ENCODE measurements at places on chromosomes 4 and X. TPM values are rescaled to one million over a fixed set of nuclear protein-coding genes. Genes with fewer than 3 reads are reported as not detected.

The SASH3 gene
- total RNA-seq = not detected

GRCh38 chr4:157165935-157166610 lies 54.5 kb upstream of the GRIA2 start:
- DNase-seq = no peak

- peak; percentile 42 for DNase-seq
Observed at GRCh38 chr4:75180790-75181776, 248.2 kb downstream of the PARM1 start.

The STK32B gene
- total RNA-seq = not detected

- no peak for DNase-seq
Observed at GRCh38 chrX:13005661-13006473, 31.0 kb downstream of the TMSB4X start.
